ENCODE measurements at places on chromosomes 11 and 22. TPM values are rescaled to one million over a fixed set of nuclear protein-coding genes. Genes with fewer than 3 reads are reported as not detected.

The IGLL1 gene
- polyA plus RNA-seq: not detected

The TSPAN32 gene
- 9.5 TPM for polyA plus RNA-seq

The ZP1 gene
- polyA plus RNA-seq: not detected

The MS4A15 gene
- not detected for polyA plus RNA-seq

The PRAME gene
- polyA plus RNA-seq: not detected

The ZNF214 gene
- not detected for polyA plus RNA-seq

The SEZ6L gene
- not detected for polyA plus RNA-seq

The PRODH gene
- polyA plus RNA-seq: not detected

The PIWIL4 gene
- 0.82 TPM for polyA plus RNA-seq

The RIMBP3C gene
- not detected for polyA plus RNA-seq

The FAM180B gene
- not detected for polyA plus RNA-seq

The MMP12 gene
- polyA plus RNA-seq: not detected

The DDT gene
- polyA plus RNA-seq: 128 TPM

The GRIA4 gene
- polyA plus RNA-seq: not detected

The CCDC116 gene
- not detected for polyA plus RNA-seq

The LGR4 gene
- 0.54 TPM for polyA plus RNA-seq

The DTX4 gene
- 16.8 TPM for polyA plus RNA-seq

The ALDH3B1 gene
- not detected for polyA plus RNA-seq

The SLC6A5 gene
- not detected for polyA plus RNA-seq

The SCGB1A1 gene
- not detected for polyA plus RNA-seq

The GGT1 gene
- polyA plus RNA-seq: not detected

The PMM1 gene
- polyA plus RNA-seq: 16.3 TPM

The GNG3 gene
- polyA plus RNA-seq: 21.2 TPM

The MUC6 gene
- not detected for polyA plus RNA-seq

The PPP2R5B gene
- 11.3 TPM for polyA plus RNA-seq

The RASGRP2 gene
- polyA plus RNA-seq: 292 TPM

The GAL3ST3 gene
- not detected for polyA plus RNA-seq

The NUP50 gene
- polyA plus RNA-seq: 33.3 TPM

The KCNK4 gene
- not detected for polyA plus RNA-seq

The FGF4 gene
- not detected for polyA plus RNA-seq

The NLRP14 gene
- polyA plus RNA-seq: not detected

The PATE4 gene
- polyA plus RNA-seq: not detected

The TRIM48 gene
- not detected for polyA plus RNA-seq

Data from naive B cell (primary cell).